ENCODE measurements at places on chromosomes 6 and 20. TPM values are rescaled to one million over a fixed set of nuclear protein-coding genes. Genes with fewer than 3 reads are reported as not detected.

Gene TDRD6
- 0.12 TPM for total RNA-seq

Gene STMND1
- total RNA-seq: not detected

Gene MYLK4
- total RNA-seq: 0.25 TPM

Gene ANGPT4
- total RNA-seq: not detected

Gene NSFL1C
- total RNA-seq: 24.7 TPM

Gene AKAP7
- 5.6 TPM for total RNA-seq

Gene SULF2
- total RNA-seq: 2.0 TPM

Gene HUS1B
- total RNA-seq: 1.4 TPM

Gene MAS1
- not detected for total RNA-seq
